A549 treated with Mapracorat at 1 μM for 4 hours (cell line): ENCODE measurements at places on chromosomes 4 and X. TPM values are rescaled to one million over a fixed set of nuclear protein-coding genes. Genes with fewer than 3 reads are reported as not detected.

The CLNK gene
- not detected in 5 replicates for total RNA-seq

The PCYT1B gene
- 0.05 to 0.09 TPM in 2 of 5 replicates, not detected in the others for total RNA-seq

The SLC25A14 gene
- total RNA-seq = 17.0 to 17.8 TPM (median 17.4 TPM) in 5 replicates

The PPP2R2C gene
- total RNA-seq = 25.5 to 36.4 TPM (median 35.9 TPM) in 5 replicates

The AMTN gene
- total RNA-seq = not detected in 5 replicates
